ENCODE measurements at places on chromosomes 12 and 14.

GRCh38 chr14:46108228-46108627 is 543.4 kb downstream of the RPL10L start:
- DNase-seq, result no peak

DNA sequence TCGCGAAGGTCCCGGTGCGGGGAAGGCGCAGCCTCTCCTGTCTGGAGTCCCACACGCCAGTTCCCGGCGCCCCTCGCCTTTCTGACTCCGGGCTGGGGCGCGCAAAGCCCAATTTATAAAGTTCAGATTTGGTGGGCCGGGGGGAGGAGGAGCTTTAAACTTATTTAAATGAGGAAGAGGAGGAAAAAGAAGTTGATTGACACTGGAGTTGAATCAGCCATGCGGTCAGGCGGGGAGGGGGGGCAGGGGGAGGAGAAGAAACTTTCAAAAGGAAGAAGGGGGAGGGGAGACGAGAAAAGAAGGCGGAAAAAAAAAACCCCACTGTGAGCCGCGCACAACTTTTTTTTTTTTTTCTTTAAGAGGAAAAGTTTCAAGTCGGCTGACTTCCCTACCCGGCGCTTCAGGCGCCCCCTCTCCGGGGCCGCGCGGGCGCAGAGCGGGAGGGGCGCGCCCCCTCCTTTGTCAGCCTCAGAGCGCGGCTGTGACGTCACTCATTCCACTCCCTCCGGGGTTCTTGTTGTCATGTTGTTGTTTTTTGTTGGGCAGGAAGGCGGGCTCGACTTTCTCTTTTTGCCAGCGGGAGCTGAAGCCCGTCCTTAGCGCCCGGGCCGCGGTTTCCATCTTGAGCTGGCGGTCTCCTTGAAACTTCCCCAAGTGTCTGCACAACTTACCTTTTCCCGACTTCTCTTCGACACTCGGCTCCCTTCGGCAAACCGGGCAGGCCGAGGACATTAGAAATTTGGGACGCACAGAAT is at the start of gene ZFP36L1:
Gene ZFP36L1, minus strand, starts transcription at position 89 of the 755 bp plus-strand sequence. CDS start 129 bp downstream, outside the sequence.
- peak; percentile 96 for DNase-seq

DNA sequence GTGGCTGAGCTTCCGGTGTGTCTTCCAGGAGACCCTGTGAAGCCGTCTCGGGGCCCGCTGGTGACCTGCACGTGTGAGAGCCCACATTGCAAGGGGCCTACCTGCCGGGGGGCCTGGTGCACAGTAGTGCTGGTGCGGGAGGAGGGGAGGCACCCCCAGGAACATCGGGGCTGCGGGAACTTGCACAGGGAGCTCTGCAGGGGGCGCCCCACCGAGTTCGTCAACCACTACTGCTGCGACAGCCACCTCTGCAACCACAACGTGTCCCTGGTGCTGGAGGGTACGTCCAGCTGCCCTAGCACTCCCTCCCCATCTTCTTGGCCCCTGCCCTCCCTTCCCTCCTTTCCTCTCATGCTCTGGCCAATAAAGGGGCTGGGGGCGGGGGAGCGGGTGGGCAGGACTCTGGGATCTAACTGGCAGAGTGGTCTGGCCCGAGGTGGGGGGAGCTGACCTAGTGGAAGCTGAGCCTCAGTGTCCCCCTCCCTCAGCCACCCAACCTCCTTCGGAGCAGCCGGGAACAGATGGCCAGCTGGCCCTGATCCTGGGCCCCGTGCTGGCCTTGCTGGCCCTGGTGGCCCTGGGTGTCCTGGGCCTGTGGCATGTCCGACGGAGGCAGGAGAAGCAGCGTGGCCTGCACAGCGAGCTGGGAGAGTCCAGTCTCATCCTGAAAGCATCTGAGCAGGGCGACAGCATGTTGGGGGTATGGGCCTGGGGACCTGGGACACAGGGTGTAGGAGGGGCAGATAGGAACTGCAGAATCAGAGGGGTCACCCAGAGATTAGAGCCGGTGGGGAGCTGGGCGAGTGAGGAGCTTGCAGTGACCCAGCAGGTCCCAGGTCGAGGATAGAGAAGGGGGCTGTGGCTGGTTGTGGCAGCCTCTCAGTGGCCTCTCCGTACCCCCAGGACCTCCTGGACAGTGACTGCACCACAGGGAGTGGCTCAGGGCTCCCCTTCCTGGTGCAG is 6.0 kb downstream of the ACVRL1 start:
- no peak for DNase-seq

- DNase-seq, result peak; percentile 6
Observed at GRCh38 chr14:92897922-92898565, 24.9 kb upstream of the CHGA start.

- no peak for DNase-seq
Observed at GRCh38 chr12:111942557-111942956, 70.4 kb downstream of the TMEM116 start.

DNA sequence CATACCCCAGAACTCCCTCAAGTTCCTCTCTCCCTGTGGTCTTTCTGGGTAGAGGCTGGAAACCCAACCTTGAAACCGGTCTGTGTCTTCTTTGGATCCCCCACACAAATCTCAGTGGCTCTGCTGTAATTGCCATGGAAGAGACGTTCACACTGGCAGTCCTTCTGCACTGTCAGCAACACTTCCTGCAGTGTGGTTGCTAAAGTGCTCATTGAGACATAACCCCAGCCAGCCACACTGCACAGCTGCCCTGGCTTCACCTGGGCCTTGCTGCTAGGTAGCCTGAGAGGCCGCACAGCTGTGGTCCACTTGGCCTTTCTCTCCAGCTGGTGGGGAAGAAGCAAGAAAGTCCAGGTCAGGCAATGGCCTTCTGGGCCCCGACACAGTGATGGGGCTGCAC is 2.4 kb downstream of the GZMH start:
- DNase-seq, result no peak

DNA sequence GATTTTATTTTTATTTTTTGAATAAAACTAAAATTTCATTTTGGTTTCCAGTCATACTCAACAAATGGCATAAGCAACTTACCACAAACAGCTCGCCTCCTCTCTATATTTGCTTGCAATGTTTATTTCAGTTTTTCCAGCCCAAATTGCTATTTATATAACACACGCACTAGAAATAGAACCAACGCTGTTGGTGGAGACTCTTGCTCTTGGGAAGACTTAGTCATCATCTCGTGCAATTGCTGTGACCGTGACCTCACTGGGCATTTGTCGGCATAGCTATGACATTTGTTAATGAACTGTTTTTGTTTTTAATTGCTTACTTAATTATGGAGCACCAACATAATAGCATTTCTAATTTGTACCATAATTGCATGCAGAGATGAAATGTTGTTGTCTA is 153.1 kb upstream of the OTX2 start:
- DNase-seq, result no peak

DNA sequence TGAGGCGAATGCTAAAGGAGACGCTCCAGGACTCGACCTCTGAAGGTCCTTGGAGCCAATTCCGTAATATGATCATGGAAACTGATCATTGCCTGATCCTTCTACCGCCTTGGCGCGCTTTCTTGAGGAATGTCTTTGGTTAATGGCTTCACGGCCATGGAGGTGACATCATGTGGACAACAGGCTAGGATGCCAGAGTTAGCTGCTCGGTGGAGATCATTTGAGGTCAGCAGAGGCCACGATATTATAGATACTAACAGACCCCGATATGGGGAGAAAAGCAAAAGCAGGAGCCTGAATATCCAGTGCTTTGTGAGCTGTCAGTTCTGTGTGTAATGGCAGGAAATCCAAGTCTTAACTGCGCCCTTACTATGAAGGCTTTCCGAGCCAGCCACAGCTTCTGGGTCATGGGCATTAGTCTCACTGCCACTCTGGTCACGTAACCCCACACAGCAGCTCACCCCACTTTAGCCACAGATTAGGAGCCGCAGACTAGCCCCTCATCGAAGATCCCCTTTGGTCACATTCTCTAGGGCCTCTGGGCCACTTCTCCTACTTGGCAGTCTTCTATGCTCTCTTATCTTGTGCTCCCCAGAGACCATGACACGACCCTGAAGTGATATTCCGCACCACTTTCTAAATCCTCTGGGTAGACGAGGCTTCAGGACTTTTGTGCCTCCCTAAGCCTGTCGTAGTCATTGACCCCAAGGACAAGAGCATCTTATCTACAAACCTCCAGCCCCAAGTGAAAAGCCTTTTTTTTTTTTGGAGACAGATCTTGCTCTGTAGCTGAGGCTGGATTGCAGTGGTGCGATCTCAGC is 724 bp upstream of the CS start:
- no peak for DNase-seq

GRCh38 chr12:38399711-38400206 is 83.2 kb downstream of the ALG10B start:
- no peak for DNase-seq

DNA sequence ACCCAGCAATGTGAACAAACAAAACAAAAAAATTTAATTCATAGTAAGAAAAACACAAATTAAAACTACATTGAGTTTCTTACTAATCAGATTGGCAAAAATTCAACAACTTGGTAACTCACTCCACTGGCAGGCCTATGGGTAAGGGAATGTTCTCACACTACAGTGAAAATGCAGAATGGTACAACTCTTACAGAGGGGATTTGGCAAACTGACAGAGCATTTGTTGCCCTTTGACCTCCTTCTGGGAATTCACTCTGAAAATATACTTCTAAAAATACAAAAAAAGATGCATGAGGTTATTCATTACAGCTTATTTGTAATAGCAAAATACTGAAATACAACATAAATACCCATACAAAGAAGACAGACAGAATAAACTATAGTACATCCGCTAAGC is 32.8 kb downstream of the ABCD2 start:
- DNase-seq, result no peak

GRCh38 chr12:40325349-40325960 is 100.7 kb downstream of the LRRK2 start:
- no peak for DNase-seq

DNA sequence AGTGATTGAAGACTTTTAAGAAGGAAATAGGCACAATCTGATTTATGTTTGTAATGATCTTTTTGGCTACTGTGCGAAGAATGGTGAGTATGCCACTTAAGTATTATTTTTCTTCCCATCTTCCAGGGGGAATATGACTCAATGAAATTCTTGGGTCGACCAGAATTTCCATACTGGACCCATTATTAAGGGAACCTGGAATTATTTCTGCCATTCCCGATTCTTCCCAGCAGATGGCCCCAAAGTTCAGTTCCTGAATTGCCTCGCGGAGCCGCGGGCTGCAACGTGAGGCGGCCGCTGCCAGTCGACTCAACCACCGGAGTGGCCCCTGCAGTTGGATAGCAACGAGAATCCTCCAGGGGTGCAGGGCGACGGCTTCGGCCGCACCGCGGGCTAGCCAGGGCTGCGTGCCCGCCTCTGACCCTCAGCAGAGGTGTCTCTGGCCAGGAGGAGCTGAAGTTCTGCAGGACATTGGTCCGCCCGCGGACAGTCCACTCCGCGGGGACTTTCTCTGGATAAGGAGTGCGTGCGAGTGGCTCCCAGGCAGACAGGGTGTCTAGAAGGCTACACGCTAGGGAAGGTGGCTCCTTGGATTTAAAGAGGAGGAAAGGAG is 628 bp upstream of the TSHR start:
- peak; percentile 71 for DNase-seq

DNA sequence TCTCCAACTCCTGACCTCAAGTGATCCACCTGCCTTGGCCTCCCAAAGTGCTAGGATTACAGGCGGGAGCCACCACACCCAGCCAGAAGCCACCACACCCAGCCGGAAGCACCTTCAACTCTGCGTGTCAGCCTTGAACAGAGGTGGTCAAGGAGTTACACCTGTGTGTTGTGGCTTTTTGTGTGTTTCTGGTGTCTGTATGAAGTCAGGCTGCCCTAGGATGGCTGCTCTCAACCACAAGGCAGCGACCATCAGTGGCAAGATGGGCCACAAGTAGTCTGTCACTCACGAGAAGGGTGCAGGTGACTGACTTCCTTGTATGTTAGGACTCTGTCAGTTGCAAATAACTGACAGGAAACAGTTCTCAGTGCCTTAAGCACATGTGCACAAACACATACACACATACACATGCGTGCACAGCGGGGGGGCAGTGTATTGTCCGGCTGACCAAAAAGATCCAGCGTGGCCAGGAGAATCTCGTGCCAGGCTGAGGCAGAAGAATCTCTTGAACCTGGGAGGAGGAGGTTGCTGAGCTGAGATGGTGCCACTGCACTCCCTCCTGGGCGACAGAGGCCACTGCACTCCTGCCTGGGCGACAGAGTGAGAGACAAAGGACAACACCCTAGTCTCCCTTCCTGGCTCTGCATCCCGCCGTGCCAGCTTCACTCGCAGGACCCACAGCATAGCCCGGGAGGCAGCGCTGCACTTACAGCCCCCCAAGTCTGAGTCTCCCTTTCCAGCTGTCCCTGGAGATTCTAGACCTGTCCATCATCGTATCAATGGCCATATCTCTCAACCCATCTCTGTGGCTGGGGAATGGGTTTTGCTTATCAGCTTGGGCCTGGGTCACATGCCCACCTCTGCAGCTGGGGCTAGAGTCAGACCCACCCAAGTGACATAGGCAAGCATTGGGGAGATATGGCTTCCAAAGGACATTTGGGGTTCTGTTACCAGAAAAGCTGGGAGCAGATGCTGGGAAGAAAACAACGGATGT is 13.7 kb downstream of the P2RX4 start:
- DNase-seq, result peak; percentile 51

DNA sequence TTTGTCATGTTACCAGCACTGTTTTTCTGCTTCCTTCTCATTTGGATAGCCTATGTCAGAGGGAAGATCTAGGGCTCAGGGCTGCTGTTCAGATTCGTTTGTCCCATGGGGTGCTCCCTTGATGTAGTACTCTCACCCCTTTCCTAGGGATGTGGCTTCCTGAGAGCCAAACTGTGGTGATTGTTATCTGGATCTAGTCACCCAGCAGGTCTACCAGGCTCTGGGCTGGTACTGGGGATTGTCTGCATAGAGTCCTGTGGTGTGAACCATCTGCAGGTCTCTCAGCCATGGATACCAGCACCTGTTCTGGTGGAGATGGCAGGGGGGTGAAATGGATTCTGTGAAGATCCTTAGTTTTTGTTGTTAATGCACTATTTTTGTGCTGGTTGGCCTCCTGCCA is 5.5 kb upstream of the SERPINA11 start:
- DNase-seq, result no peak

- DNase-seq, result no peak
Observed at GRCh38 chr12:7499636-7500035, 3.9 kb downstream of the CD163 start.

DNA sequence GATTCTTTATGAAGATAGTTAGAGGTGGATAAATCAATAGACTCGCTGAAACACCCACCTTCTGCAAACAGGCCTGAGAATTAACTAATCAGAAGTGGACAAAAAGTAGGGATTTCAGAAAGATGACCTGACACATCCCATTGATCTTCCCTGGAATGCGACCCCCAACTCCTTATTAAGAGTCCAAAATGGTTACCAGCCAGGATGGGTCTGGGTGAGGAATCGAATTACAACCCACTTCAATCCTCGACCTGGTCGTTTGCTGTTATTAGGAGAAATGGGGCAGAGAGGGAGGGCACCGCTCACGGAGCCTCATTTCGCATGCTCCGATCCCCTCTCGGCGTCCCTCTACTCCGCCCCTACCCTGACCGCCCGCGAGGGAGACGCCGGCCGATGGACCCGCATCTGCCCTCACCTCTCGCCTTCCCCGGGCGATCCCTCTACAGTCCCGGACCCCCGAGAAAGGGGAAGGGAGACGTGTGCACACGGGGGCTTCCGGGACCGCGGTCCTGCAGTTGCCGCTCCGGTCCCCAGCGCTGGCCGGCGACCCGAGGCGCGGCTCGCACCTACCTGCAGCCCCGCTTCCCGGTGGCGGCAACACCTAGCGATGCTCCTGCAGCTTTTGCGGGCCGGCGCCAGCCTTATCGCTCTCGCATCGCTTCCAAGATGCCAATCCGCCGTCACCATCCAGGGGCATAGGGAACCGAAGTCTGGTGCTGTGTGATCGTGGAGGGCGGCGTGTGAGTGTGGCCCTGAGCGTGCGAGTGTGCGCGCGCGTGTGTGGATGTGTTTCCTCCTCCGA is 69.3 kb upstream of the USP15 start:
- peak; percentile 10 for DNase-seq

GRCh38 chr14:38280081-38280480 is 24.2 kb upstream of the CLEC14A start:
- no peak for DNase-seq

- DNase-seq, result peak; percentile 47
Observed at GRCh38 chr14:96592591-96593386, 90.6 kb downstream of the PAPOLA start.
